Left kidney (tissue), 8 donors: ENCODE measurements at places on chromosomes 1 and 21. TPM values are rescaled to one million over a fixed set of nuclear protein-coding genes. Genes with fewer than 3 reads are reported as not detected.

DNA sequence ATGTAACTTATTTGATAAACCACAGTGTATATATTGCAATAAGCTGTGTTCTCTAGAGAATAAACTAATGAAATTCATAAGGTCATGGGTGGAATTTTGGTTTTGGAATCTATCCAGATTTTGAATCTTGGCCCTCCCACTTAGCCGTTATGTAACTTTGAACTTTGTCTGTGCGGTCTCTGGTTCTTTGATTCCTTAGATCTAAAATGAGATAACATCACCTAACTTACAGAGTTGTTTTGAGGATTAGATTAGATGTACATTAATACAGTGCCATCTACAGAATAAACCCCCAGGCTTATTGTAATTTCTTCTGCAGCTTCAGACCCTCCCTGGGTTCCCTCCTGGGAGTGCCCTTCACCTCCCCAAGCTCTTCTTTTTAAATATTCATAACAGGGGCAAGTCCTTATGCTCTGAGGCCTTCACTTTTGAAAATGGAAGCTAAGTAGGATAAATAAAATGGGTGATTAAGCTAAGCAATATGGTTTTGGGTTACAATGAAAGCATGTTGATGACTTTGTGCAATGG lies 124.3 kb downstream of the ATG4C start:
- no peak for DNase-seq

DNA sequence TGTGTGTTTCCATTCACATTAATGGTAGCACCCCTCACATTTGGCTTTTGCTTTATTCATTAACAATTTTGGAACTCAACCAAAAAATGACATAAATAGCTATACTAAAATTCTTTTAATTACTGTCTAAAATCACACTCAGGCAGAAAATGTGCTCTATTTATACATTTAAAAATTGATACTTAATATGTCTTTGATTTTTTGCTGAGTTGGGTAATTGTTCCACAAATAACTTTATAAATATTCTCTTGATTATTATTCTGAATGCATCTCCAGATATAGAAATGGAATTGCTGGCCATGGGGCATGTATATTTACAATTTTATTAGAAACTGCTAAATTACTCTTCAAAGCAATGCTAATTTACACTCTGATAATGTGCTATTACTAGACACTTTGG lies 658.7 kb upstream of the CHRM3 start:
- DNase-seq: no peak

Gene EPHX1
- polyA plus RNA-seq: 59.0 TPM

Gene GAS5
- 612 TPM for polyA plus RNA-seq
